ENCODE measurements at places on chromosomes 1 and 21. TPM values are rescaled to one million over a fixed set of nuclear protein-coding genes. Genes with fewer than 3 reads are reported as not detected.

The GRHL3 gene
- 0.90 TPM for total RNA-seq

The MXRA8 gene
- 2.7 TPM for total RNA-seq

The GJA8 gene
- not detected for total RNA-seq

The CBS gene
- 2.3 TPM for total RNA-seq

The SLC19A1 gene
- total RNA-seq = 3.5 TPM

The FHL3 gene
- total RNA-seq = 4.0 TPM

The CRYBG2 gene
- total RNA-seq = 0.76 TPM

The COL11A1 gene
- total RNA-seq = 0.24 TPM

The CR1 gene
- 1.5 TPM for total RNA-seq

The MASP2 gene
- not detected for total RNA-seq

The CELA3B gene
- total RNA-seq = 0.09 TPM

DNA sequence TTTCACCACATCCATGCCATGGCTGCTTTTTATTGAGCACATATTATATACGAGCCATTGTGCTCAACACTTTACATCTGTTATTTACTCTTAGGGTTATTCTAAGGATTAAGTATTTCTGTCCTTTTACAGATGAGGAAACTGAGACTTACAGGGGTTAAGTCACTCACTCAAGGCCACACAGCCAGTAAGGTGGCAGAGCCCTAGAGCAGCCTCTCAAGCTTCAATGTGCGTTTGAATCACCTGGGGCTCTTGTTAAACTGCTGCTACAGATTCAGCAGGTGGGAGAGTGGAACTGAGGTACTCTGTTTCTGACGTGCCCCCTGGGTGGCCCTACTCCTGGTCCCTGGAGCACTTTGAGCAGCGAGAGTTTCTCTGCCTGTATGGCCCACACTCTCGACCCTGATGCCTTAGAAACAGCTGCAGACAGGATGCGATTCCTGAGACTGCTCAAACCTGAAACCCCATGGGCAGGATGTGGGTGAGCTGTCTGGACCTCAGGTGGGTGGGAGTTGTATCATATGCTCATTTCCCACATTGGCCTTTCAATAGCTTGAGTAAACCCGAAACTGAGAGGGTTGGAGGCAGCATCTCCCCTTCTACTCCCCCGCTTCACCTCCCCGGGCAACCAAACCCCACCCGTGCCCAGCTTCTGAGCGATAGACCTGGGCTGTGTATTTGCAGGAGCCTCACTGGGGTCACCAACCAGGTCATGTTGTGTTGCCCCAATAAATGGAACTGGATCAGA, 59.3 kb downstream of the MAN1C1 start:
- H3K4me1 ChIP-seq = peaks cover 38% of the 10 kb centered on the region
- H3K36me3 ChIP-seq = no peaks in the 10 kb centered on the region
- peak overlapping the region; percentile 23 for H3K27ac ChIP-seq
- H3K27me3 ChIP-seq = no peaks in the 10 kb centered on the region
- peak; percentile 86 for DNase-seq

DNA sequence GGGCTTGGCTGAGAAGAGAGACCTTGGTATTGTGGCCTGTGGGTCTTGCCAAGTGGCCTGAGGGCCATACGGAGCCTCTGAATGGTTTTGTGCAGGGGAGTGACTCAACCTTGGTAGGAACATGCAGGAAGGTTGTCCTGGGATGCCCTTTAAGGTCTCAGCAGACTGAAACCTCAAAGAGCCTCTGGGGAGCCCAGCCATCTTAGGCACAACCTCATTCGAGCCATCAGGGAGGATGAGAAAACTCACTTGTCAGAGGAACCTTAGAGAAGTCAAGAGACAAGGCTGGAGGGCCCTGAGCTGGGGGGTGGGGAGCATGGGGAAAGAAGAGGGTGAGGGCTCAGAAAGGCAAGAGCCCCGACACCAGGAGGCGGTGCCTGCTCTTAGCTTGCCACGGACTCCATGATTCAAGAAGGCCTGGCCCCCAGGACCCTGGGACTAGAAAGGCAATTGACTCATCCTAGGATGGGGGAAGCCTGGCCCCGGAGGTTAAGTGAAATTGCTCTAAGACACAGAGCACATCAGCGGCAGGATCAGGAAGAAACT, 13.0 kb downstream of the IFI6 start:
- no peaks in the 10 kb centered on the region for H3K36me3 ChIP-seq
- H3K27ac ChIP-seq = peak overlapping the region; percentile 96
- H3K4me1 ChIP-seq = peaks cover 69% of the 10 kb centered on the region
- peak overlapping the region; percentile 48 for H3K4me3 ChIP-seq
- peak; percentile 74 for DNase-seq
- H3K27me3 ChIP-seq = no peaks in the 10 kb centered on the region

- H3K4me1 ChIP-seq = no peaks in the 10 kb centered on the region
- no peak for DNase-seq
- H3K4me3 ChIP-seq = no peak overlapping the region
- H3K36me3 ChIP-seq = no peaks in the 10 kb centered on the region
- no peaks in the 10 kb centered on the region for H3K27me3 ChIP-seq
These were observed 51.7 kb upstream of the ACADM start for GRCh38 chr1:75672528-75673393.

DNA sequence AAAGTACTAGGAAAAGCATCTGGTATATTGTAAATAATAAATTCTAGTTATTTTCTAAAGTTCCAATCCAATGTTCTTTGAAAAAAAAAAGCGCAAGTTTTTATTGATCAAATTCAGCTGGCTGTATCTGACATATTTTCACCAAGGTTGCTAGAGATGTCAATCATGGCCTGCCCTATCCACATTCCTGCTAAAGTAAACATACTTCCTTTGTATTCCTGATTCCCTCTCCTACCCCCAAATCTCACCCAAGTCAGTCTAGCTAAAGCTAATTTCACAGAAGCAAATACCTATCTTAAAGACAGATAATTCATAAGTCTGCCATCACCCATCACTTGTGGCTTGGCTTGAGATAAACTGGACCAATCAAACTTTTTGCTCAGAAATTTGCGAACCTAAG, 21.3 kb downstream of the ANKRD13C start:
- no peak for DNase-seq
- H3K27me3 ChIP-seq = no peaks in the 10 kb centered on the region
- H3K36me3 ChIP-seq = peaks cover 24% of the 10 kb centered on the region
- no peak overlapping the region for H3K4me3 ChIP-seq
- H3K27ac ChIP-seq = no peak overlapping the region

- no peaks in the 10 kb centered on the region for H3K27me3 ChIP-seq
- peaks cover 16% of the 10 kb centered on the region for H3K4me1 ChIP-seq
- no peak overlapping the region for H3K27ac ChIP-seq
These were observed 61.6 kb upstream of the TENT5B start for GRCh38 chr1:27074175-27074780.

GRCh38 chr1:74611887-74612286, 61.7 kb downstream of the ERICH3 start:
- H3K4me3 ChIP-seq = no peak overlapping the region
- H3K27ac ChIP-seq = no peak overlapping the region
- no peak for DNase-seq
- H3K27me3 ChIP-seq = no peaks in the 10 kb centered on the region
- no peaks in the 10 kb centered on the region for H3K36me3 ChIP-seq

- DNase-seq = no peak
- H3K4me1 ChIP-seq = no peaks in the 10 kb centered on the region
- H3K36me3 ChIP-seq = no peaks in the 10 kb centered on the region
These were observed 43.2 kb upstream of the C1orf185 start for GRCh38 chr1:51058858-51059257.

DNA sequence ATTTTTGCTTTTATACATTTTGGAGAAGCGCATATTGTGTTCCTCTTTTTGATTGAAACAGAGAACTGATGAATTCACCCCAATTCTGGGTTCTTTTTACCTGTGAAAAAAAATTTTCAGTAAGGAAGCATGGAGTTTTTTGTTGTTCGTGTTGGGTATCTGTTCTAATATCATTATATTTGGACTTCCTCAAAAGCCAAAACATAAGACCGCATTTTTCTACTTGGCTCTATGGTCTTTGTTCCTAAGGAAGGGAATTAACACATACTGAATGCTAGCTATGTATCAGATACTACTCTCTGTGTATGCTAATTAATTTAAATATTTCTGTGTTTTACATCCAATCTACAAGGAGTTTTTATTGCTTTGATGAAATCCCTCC, 12.9 kb downstream of the EPB41 start:
- no peaks in the 10 kb centered on the region for H3K27me3 ChIP-seq
- no peak for DNase-seq
- peak overlapping the region; percentile 39 for H3K4me3 ChIP-seq
- H3K27ac ChIP-seq = peak overlapping the region; percentile 94
- H3K36me3 ChIP-seq = no peaks in the 10 kb centered on the region
- H3K4me1 ChIP-seq = peaks cover 31% of the 10 kb centered on the region

GRCh38 chr1:113168946-113169345, 95.9 kb downstream of the LRIG2 start:
- no peak for DNase-seq
- H3K4me1 ChIP-seq = no peaks in the 10 kb centered on the region
- H3K27ac ChIP-seq = no peak overlapping the region
- no peak overlapping the region for H3K4me3 ChIP-seq
- no peaks in the 10 kb centered on the region for H3K36me3 ChIP-seq
- no peaks in the 10 kb centered on the region for H3K27me3 ChIP-seq

DNA sequence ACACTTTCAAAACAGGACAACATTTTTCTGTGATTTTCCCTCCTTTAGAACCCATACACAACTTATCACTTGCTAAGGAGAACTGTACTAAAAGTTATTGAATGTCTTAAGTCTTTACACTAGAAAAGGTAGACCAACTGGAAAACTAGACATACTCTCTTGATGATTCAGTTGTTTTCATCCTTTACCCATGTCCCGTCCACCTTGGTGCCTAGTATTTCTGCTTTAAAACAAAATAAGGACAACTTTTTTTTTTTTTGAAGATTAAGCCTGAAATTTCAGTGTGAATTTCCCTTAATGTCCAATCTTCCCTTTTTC, 4.5 kb downstream of the CDKN2C start:
- no peak overlapping the region for H3K4me3 ChIP-seq
- H3K4me1 ChIP-seq = peaks cover 24% of the 10 kb centered on the region
- peaks cover 8% of the 10 kb centered on the region for H3K36me3 ChIP-seq
- peaks cover 47% of the 10 kb centered on the region for H3K27me3 ChIP-seq
- H3K27ac ChIP-seq = no peak overlapping the region

- no peak overlapping the region for H3K27ac ChIP-seq
- no peaks in the 10 kb centered on the region for H3K27me3 ChIP-seq
- no peaks in the 10 kb centered on the region for H3K36me3 ChIP-seq
- H3K4me1 ChIP-seq = no peaks in the 10 kb centered on the region
- DNase-seq = no peak
These were observed 244.9 kb downstream of the ZNF648 start for GRCh38 chr1:181816608-181817007.

DNA sequence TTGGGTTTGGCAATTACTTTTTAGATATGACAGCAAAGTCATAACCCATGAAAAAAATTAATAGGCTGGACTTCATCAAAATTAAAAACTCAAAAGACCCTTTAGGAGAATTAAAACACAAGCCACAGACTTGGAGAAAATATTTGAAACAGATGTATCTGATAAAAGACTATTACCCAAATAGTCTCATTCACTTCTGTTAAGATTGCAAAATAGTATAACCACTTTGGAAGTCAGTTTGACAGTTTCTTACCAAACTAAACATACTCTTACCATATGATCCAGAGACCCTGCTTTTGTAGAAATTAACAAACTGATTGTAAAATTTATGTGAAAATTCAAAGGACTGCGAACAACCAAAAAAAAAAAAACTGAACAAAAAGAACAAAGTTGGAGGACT, 32.5 kb upstream of the SLC44A3 start:
- H3K4me1 ChIP-seq = no peaks in the 10 kb centered on the region
- no peak overlapping the region for H3K27ac ChIP-seq
- no peak for DNase-seq
- no peaks in the 10 kb centered on the region for H3K36me3 ChIP-seq

DNA sequence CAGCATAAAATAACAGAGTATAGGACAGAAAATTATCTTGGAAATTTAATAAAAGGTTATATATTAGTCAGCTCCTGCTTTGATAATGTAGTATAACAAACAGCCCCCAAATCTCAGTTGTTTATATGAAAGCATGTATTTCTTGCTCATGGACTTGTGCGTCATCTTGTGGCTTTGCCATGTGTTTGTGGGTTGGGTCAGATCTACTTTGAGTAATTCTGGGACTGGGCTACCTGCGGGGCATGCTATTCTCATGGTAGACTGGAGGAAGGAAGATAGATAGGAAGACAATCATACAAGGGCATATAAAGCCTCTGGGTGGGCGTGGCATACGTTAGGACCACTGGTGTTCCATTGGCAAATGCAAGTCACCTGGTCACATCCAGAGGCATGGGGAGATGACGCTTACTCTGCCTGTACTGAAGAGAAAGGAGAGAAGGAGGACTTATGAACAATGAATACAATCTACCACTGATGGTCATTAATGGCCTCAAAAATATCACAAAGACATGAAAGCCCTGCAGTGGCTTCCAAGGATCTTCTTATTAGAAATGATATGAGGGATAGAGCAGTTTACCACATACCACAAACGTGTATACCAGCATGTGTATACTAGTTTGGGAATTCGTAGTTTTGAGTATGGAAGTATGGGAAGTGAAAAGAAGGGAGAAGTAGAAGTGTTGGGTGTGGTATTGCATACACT, 267.0 kb downstream of the DISC1 start:
- no peaks in the 10 kb centered on the region for H3K4me1 ChIP-seq
- no peak for DNase-seq
- H3K36me3 ChIP-seq = no peaks in the 10 kb centered on the region

GRCh38 chr1:182301467-182302198, 90.0 kb downstream of the GLUL start:
- peak overlapping the region; percentile 90 for H3K27ac ChIP-seq
- H3K36me3 ChIP-seq = no peaks in the 10 kb centered on the region
- H3K27me3 ChIP-seq = no peaks in the 10 kb centered on the region
- DNase-seq = peak; percentile 87

- no peak for DNase-seq
- H3K4me3 ChIP-seq = no peak overlapping the region
- H3K27ac ChIP-seq = no peak overlapping the region
- no peaks in the 10 kb centered on the region for H3K36me3 ChIP-seq
- H3K27me3 ChIP-seq = no peaks in the 10 kb centered on the region
These were observed 117.2 kb upstream of the JUN start for GRCh38 chr1:58901008-58901407.

DNA sequence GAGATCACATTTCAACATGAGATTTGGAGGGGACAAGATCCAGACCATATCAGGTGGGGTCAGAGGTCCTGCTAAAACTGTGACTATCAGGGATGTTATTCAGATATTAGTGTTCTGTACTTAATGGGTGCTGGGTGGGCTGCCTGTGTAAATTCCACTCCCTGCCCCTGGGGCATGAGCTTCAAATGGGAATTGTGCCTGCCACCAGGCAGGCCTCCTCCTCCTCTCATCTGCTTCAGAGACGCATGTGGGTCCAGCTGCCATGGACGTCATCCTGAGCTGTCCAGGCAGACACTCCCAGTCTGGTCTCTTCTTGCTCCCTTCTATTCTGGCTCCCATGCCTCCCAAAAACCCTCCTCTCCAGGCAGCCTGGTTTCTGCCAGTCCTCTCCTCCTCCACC, 10.4 kb downstream of the QSOX1 start:
- no peaks in the 10 kb centered on the region for H3K27me3 ChIP-seq
- no peak overlapping the region for H3K27ac ChIP-seq
- H3K36me3 ChIP-seq = no peaks in the 10 kb centered on the region
- H3K4me1 ChIP-seq = no peaks in the 10 kb centered on the region
- H3K4me3 ChIP-seq = no peak overlapping the region

GRCh38 chr1:204277563-204278219, 63.9 kb upstream of the GOLT1A start:
- H3K27me3 ChIP-seq = no peaks in the 10 kb centered on the region
- no peak overlapping the region for H3K4me3 ChIP-seq
- no peaks in the 10 kb centered on the region for H3K4me1 ChIP-seq
- no peaks in the 10 kb centered on the region for H3K36me3 ChIP-seq
- DNase-seq = no peak

Measured in thymus (tissue), 14 donors.